ENCODE measurements at places on chromosomes 5 and 9. TPM values are rescaled to one million over a fixed set of nuclear protein-coding genes. Genes with fewer than 3 reads are reported as not detected.
A peak's percentile ranks its signal among the peaks of the same experiment; 100 is the strongest.

GRCh38 chr5:18736051-18736398 is 1101.8 kb downstream of the TAF11L14 start:
- no peak overlapping the region for H3K4me3 ChIP-seq
- no peak overlapping the region for H3K27ac ChIP-seq
- no peaks in the 10 kb centered on the region for H3K4me1 ChIP-seq
- no peaks in the 10 kb centered on the region for H3K27me3 ChIP-seq

GRCh38 chr5:179342577-179342976 is 2.7 kb downstream of the ADAMTS2 start:
- H3K4me3 ChIP-seq = no peak overlapping the region
- H3K36me3 ChIP-seq = no peaks in the 10 kb centered on the region
- H3K27ac ChIP-seq = no peak overlapping the region
- peaks cover 42% of the 10 kb centered on the region for H3K27me3 ChIP-seq
- H3K4me1 ChIP-seq = no peaks in the 10 kb centered on the region

- no peaks in the 10 kb centered on the region for H3K4me1 ChIP-seq
- no peak within 1 kb of the TSS for H3K4me3 ChIP-seq
- H3K27ac ChIP-seq = no peak within 1 kb of the TSS
- H3K27me3 ChIP-seq = peaks cover 8% of the 10 kb centered on the region
- no peak for DNase-seq
- H3K36me3 ChIP-seq = no peaks in the 10 kb centered on the region
Measured at GRCh38 chr5:141354900-141355469, at the start of gene PCDHGA4. TSS of gene PCDHGA4 (plus strand) at chr5:141355021. CDS start at chr5:141355108, 87 bp downstream.

GRCh38 chr5:103445426-103446035 is 117.1 kb downstream of the NUDT12 start:
- H3K4me1 ChIP-seq = peaks cover 15% of the 10 kb centered on the region
- H3K27me3 ChIP-seq = no peaks in the 10 kb centered on the region
- no peaks in the 10 kb centered on the region for H3K36me3 ChIP-seq
- no peak overlapping the region for H3K27ac ChIP-seq
- DNase-seq = no peak

- H3K27me3 ChIP-seq = no peaks in the 10 kb centered on the region
- H3K36me3 ChIP-seq = no peaks in the 10 kb centered on the region
- DNase-seq = no peak
Measured at GRCh38 chr9:89468281-89468960, 29.5 kb downstream of the SEMA4D start.

- peaks cover 5% of the 10 kb centered on the region for H3K27me3 ChIP-seq
- peak overlapping the region; percentile 37 for H3K27ac ChIP-seq
- peak overlapping the region; percentile 6 for H3K4me3 ChIP-seq
- no peaks in the 10 kb centered on the region for H3K36me3 ChIP-seq
- peaks cover 21% of the 10 kb centered on the region for H3K4me1 ChIP-seq
Measured at GRCh38 chr9:91770229-91770628, 179.8 kb downstream of the ROR2 start.

- H3K36me3 ChIP-seq = no peaks in the 10 kb centered on the region
- no peaks in the 10 kb centered on the region for H3K27me3 ChIP-seq
- no peaks in the 10 kb centered on the region for H3K4me1 ChIP-seq
- no peak for DNase-seq
- H3K4me3 ChIP-seq = no peak overlapping the region
- no peak overlapping the region for H3K27ac ChIP-seq
Measured at GRCh38 chr5:77394064-77394715, 97.9 kb downstream of the WDR41 start.

DNA sequence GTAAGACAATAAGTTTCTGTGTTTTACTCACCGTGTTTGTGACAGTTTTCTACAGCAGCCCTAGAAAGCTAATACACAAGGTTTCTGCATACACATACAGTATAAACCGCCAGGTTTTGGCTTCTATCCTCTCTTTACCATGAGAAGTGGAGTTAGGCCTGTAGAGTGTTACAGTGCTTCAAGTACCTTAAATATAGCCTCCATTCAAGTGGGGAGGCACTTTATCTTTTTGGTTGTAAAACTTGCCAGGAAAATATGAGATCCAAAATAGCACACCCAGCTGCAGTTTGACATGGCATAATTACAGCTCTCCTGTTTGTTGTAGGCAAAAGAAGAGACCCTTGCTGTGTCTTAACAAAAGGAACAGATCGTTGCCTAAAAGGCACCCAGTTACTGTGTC is 90.3 kb upstream of the PTPN3 start:
- DNase-seq = no peak
- no peak overlapping the region for H3K27ac ChIP-seq
- no peaks in the 10 kb centered on the region for H3K4me1 ChIP-seq
- H3K4me3 ChIP-seq = no peak overlapping the region
- no peaks in the 10 kb centered on the region for H3K36me3 ChIP-seq

DNA sequence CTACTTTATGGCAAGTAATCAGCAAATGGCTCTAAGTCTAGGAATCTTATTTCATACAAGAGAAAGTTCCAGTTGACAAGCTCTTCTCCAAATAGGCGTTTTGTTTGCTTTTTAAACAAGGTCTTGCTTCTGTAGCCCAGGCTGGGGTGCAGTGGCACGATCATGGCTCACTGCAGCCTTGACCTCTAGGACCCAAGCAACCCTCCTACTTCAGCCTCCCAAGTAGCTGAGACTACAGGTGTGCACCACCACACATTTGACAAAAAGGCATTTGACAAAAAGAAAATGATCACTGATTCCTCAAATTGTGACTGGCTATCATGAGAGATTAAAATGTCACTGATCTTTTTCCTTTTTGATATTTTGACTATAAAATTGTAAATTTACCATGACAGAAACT is 31.8 kb downstream of the NR6A1 start:
- no peak for DNase-seq
- no peak overlapping the region for H3K4me3 ChIP-seq
- H3K27me3 ChIP-seq = no peaks in the 10 kb centered on the region
- no peak overlapping the region for H3K27ac ChIP-seq
- no peaks in the 10 kb centered on the region for H3K36me3 ChIP-seq
- H3K4me1 ChIP-seq = peaks cover 17% of the 10 kb centered on the region

DNA sequence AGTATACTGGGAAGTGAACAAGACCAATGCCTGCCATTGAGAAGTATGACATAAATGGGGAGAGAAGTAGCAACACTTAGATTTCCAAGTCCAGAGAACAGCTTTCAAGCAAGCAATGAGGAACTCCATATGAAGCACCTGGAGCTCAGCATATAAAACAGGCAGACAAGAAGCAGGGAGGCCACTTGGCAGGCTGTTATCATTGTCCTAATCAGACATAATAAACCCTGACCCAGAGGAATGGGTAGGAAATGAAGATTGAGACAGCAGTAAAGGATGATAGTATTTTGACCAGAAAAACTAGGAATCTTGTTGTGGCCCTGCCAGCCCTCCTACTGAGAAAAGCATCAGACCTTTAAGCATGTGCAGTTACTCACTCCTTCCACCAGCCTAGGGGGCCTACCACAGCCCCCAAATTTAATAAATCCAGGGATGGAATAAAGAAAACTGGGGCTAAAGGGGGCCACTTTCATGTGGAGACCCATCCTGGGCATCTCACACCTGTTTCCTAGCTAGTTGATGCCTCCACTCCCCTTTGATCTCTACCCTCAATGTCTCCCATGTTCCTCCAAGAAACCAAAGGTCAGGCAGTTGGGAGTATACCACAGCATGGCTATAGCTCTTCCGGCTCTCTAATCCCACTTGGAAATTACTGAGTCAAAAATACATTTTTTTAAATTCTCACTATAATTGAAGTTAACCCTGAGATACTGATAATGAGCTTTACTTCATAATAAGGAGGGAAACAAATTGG is 135.1 kb downstream of the SIL1 start:
- H3K4me1 ChIP-seq = peaks cover 15% of the 10 kb centered on the region
- DNase-seq = no peak
- no peaks in the 10 kb centered on the region for H3K36me3 ChIP-seq
- H3K4me3 ChIP-seq = no peak overlapping the region
- H3K27me3 ChIP-seq = no peaks in the 10 kb centered on the region

DNA sequence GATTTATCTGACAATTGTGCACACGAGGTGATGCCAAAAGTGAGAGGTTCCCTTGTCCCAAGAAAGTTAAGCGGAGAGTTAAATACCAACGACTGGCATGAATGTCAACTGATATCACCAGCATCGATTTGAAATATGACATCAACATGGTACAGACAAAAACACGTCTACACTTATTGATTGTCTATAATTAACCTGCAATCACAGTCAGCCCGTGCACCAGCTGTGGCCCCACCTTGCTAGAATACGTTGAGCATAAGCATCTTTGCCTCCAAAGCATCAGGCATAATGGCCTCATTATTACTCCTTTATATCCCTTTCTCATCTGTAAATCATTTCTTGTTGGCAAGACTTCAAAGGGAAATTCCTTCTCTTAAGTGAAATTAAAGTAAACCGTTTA is 625.4 kb downstream of the IRX1 start:
- H3K4me3 ChIP-seq = no peak overlapping the region
- H3K27ac ChIP-seq = no peak overlapping the region
- no peak for DNase-seq

GRCh38 chr9:33379666-33380389 is 22.5 kb downstream of the AQP7 start:
- no peaks in the 10 kb centered on the region for H3K36me3 ChIP-seq
- DNase-seq = no peak
- H3K27ac ChIP-seq = no peak overlapping the region
- peaks cover 3% of the 10 kb centered on the region for H3K4me1 ChIP-seq

DNA sequence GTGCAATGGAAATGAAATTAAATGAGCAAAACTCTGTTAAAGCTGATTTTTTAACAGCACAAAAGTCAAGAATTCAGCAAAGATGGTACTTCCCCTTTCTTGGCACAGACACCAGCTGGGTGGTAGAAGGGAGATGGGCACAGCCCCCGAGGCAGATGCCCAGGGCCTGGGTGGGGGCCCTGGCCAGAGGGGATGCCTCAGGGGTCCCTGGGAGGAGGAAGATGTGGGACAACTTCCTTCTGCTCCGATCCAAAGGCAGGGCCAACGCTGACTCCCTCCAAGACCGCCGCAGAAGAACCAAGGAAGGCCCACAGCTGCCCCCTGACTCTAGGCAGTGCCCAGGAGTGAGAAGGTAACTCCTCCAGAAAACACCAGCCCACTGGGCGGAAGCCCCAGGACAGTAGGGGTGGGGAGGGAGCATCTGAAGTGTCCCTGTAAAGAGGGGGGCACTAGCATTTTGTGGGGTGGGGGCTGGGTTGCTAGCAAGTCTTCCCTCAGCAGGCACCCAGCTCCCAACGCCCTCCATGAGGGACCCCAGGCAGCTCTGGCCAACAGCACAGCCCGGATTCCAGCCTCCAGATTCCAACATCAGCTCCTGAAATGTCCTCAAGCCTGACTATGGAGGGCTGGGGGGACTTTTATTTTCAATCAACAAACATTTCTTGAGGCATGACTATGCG is 4.9 kb downstream of the NACC2 start:
- H3K27me3 ChIP-seq = no peaks in the 10 kb centered on the region
- peaks cover 5% of the 10 kb centered on the region for H3K36me3 ChIP-seq
- DNase-seq = no peak
- H3K4me3 ChIP-seq = no peak overlapping the region

DNA sequence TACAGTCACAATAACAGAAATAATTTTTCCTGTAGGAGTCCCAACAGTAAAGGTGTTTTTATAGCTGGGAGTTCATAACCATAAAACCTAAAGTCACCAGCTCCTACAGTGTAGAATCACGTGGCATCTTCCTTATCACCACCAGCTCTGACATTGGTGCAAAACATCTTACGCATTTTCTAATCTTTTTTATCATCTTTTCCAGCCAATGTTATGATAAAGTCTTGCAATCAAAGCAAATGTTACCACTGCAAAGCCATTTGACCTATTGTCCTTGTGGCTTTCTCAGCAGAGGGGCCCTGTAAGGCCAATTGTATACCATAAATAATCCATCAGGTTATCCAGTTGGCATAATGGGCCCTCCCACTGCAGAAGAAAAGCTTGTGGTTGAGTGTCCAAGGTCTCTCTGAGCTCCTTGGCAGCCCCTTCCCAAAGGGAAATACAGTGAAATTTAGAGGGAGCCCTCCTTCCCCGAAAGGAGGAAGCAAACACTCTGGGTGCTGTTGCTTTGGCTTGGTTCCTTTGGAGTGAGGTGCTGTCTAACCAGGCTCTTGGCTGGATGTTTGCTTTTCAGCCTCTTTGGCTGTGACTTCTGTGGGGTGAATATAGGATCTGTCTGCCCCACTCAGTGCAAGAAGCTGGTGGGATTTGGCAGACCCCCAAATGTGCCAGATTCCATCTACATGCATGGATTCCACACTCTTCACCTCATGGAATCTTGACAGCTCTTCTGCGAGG is 29.3 kb upstream of the CPEB4 start:
- DNase-seq = no peak
- H3K27ac ChIP-seq = no peak overlapping the region
- no peaks in the 10 kb centered on the region for H3K27me3 ChIP-seq
- H3K4me1 ChIP-seq = no peaks in the 10 kb centered on the region
- H3K4me3 ChIP-seq = no peak overlapping the region
- no peaks in the 10 kb centered on the region for H3K36me3 ChIP-seq

DNA sequence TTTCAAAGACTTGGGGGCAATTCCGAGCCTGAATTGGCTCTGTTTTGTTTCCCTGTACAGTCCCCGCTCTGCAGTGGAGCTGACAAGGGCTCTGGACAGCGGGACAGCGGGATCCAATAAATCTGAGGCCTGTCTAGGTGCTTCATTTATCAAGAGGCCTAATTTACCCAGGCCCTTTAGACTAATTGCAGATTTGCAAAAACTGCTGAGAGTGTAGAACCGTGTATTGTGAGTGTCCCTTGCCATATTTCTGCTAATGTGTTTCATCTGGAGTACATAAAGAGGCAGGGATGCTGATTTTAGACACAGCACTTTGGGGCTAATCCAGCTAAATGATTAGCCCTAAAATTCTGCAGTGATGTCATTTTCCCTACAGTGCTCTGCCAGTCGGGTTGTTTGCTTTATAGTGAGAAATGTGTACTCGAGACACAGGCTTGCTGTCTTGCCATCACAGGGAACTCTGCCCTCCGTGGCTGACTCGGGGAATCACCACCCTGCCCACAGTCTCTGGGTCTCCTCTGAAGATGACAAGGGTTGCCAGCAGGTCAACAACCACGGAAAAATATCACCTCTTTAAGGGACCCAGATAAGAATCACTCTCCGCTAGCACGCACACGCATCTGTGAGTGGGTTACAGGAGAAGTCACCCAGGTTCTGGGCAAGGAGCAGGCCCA is 592.0 kb downstream of the BNC2 start:
- no peak overlapping the region for H3K4me3 ChIP-seq
- no peak overlapping the region for H3K27ac ChIP-seq
- no peaks in the 10 kb centered on the region for H3K27me3 ChIP-seq
- no peaks in the 10 kb centered on the region for H3K36me3 ChIP-seq

GRCh38 chr9:81687521-81688261 is 1.7 kb downstream of the TLE1 start:
- H3K36me3 ChIP-seq = no peaks in the 10 kb centered on the region
- no peak for DNase-seq
- peak overlapping the region; percentile 81 for H3K27ac ChIP-seq
- H3K27me3 ChIP-seq = no peaks in the 10 kb centered on the region

- no peak for DNase-seq
- no peaks in the 10 kb centered on the region for H3K27me3 ChIP-seq
- H3K4me1 ChIP-seq = no peaks in the 10 kb centered on the region
- no peak overlapping the region for H3K27ac ChIP-seq
- no peak overlapping the region for H3K4me3 ChIP-seq
- H3K36me3 ChIP-seq = peaks cover 18% of the 10 kb centered on the region
Measured at GRCh38 chr5:148398698-148399121, 15.0 kb downstream of the FBXO38 start.

Gene UGT3A1
- not detected for polyA plus RNA-seq

Gene LEAP2
- 1.2 TPM for polyA plus RNA-seq

Gene TAF1L
- not detected for polyA plus RNA-seq

Gene OR13C4
- not detected for polyA plus RNA-seq

Gene MYMK
- not detected for polyA plus RNA-seq

Measured in keratinocyte (primary cell).